ENCODE measurements at places on chromosomes 16 and 17. TPM values are rescaled to one million over a fixed set of nuclear protein-coding genes. Genes with fewer than 3 reads are reported as not detected.

Gene KRT31
- total RNA-seq = not detected

Gene JPH3
- not detected for total RNA-seq

Gene KRT9
- not detected for total RNA-seq

Gene TSNAXIP1
- total RNA-seq = 2.1 TPM

Gene ADAMTS18
- 0.28 TPM for total RNA-seq

GRCh38 chr16:87704754-87705353, 60.9 kb downstream of the KLHDC4 start:
- DNase-seq = no peak

- no peak for DNase-seq
Observed at GRCh38 chr16:58656899-58657298, 27.3 kb upstream of the CNOT1 start.

DNA sequence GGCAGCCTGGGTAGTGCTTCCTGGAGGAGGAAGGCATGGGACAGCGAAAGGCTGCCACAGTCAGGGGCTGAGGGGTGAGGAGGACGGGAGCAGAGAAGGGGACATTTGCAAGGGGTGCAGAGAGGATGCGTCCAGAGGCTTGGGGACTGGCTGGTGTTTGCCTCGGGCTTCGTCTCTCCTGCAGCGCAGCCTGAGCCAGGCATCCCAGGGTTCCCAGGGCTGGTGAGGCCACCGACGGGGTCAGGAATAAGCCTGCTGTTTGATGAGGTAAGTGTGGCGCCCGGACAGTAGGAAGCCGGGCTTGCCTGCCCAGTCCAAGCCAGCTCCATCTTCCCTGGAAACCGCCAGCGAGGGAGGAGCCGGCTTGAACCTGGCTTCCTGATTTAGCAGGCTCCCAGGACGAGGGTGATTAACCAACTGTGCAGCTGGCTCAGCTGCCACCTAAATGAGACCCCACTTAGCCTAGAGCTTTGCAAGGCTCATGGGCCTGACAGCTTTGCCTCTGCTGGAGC, 47.8 kb downstream of the PITPNM3 start:
- no peak for DNase-seq

DNA sequence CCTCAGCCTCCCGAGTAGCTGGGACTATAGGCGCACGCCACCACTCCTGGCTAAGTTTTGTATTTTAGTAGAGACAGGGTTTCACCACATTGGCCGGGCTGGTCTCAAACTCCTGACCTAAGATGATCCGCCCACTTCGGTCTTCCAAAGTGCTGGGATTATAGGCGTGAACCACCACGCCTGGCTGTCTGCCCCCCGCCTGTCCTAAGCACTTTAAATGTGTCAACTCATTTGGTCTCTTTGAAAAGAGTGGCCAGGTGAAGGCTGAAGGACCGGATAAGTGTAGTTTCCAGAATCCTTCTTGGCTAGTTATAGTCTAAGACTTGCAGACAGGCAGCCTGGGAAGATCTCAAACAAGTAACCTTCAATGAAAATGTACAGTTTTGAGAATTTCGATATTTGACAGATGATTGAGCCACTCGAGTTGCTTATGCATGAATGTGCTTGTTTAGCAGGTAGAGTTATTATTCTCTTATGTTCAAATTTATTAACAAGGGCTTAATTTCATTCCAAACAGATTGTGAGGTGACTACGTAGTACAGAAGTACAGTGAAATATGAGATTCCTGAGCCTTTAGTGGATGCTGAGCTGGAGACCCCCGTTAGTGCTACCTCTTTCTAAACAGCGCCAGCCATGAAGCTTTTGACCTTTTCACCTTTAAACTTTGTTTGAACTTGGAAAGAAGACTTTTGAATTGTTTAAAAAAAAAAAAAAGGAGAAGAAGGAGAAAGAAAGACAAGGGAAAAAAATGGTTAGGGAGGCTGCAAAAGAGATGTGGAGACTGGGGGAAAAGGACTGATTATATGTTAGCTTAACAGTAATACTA, 164.4 kb upstream of the TBX2 start:
- DNase-seq = no peak

DNA sequence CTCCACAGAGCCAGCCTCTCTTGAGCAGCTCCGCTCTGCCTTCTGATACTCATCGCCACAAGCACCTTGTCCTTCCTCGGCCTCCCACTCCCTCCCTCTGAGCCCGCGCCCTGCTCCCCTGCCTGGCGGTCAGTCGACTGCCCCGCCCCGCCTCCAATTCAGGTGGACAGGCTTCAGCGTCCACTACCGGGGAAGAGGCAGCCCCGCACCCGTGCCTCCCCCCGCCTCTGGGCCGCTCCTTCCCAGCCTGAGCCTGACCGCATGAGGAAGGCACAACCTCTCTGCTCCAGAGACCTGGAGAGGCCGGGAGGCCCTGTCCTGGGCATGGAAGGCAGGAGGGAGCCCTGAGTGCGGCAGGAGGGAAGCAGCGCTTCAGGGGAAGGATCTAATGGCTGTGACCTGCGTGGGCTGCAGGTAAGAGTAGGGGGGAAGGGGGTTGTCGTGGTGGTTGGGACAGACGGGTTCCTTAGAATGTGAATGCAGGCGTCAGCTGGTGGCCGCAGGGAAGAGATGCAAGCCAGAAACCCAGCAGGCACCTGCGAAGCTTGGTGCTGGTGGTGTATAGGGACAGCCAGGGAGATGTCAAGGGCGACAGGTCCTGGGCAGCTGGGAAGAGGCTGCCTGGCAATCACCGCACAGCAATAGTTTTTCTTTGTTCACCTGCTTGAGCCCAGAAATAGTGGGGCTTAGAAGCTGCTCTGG, 3.0 kb upstream of the SLC6A4 start:
- DNase-seq = no peak

GRCh38 chr17:73187203-73187769, 5.6 kb upstream of the COG1 start:
- DNase-seq = no peak

GRCh38 chr16:49650603-49651002, 205.3 kb downstream of the ZNF423 start:
- peak; percentile 67 for DNase-seq

DNA sequence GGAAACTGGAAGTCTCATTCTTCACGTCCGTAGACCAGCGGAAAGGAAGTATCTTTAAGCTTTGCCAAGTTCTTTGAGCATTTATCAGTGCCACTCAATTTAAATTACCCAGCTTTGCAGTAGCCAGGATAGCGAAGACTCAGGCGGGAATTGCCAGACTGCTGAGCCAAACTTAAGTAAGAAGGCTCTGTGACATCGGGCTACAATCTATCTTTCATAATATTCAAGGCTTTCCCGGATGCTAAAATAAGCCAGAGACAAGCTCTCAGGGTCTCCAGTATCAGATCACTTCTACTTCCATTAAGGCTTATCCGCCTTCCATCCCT, 436 bp upstream of the BRIP1 start:
- DNase-seq = no peak

DNA sequence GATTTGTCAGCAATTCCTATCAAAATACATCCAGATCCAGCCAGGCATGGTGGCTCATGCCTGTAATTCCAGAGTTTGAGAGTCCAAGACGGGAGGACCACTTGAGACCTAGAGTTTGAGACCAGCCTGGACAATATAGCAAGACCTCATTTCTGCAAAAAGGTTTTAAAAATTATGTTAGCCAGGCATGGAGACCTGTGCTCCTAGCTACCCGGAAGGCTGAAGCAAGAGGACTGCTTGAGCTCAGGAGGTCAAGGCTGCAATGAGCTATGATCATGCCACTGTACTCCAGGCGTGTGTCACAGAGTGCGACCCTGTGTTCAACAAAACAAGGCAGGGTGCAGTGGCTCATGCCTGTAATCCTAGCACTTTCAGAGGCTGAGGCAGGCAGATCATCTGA, 215.2 kb downstream of the CPPED1 start:
- no peak for DNase-seq

DNA sequence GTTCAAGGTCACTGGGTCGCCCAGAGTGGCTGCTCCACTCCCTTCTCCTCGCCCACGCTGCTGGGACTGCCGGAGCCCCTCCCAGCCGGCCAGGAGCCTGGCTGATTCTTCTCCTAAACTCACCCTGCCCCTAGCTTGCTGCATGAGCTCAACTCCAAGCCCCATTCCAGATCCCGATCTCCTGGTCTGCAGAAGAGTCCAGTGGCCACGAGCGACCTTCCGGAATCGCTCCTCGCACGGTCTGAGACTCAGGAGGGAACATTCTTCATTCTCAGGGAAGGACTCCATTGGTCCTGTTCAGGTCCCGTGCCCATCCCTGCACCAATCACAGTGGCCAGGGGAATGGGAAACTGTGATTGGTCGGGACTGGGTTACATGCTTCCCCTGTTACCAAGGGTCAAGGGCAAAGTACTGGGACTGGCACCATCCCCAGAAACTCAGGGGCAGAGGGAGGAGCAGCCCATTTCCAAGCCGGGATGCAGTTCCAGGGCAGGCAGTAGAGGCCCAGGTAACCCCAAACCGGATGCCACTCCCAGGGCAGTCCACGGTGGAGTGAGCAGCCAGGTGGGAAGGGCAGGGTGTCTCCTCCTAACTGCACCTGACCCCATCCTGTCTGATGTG, 24.5 kb upstream of the CIBAR2 start:
- peak; percentile 81 for DNase-seq

GRCh38 chr17:67245073-67245693, at the start of gene HELZ:
Gene HELZ, minus strand, starts transcription at chr17:67245196. Its CDS starts 26,392 bp downstream, at chr17:67218804.
- DNase-seq = peak; percentile 90

GRCh38 chr17:77770331-77771105, 188.0 kb upstream of the TNRC6C start:
- no peak for DNase-seq

- DNase-seq = no peak
Observed at GRCh38 chr17:71052971-71053370, 883.6 kb downstream of the KCNJ2 start.

DNA sequence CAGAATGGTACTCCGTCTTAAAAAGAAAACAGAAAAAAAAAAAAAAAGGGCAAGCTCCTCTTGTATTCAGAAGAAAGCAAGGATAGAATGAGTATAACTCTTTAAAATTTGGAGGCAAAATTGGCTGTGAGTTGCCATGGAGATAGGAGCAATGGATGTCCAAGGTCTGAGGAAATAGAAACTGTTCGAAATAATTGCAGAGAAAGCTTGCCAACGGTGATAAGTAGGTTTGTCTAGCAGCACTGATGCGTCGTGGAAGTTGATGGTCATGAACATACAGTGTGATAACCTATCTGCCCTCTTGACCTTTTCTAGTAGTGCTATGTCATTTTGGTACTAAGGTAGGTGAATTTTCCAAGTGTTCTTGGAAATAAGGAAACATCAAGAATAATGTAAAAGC, 3.0 kb downstream of the MOSMO start:
- DNase-seq = no peak

DNA sequence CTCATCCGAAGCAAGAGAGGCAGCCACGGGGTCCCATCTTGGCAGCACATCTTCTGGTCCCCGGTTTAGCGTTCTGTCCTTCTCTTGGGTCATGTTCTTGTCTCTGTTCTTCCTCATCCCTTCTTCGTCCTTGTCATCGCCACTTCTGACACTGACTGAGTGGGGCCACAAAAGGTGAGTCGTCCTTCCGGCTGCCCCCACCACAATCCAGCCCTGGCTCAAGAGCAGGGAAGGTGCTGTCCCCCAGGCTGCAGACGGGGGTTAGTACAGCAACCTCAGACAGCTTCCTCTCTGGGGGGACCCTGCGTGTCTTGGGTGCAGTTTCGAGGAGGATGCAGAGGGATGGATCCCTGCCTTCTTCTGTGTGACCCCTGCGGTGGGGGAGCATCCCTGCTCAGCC, 21.8 kb downstream of the NAA60 start:
- DNase-seq = no peak

GRCh38 chr17:53270936-53271335, 551.8 kb upstream of the KIF2B start:
- no peak for DNase-seq

GRCh38 chr17:31015639-31016038, 44.8 kb downstream of the RNF135 start:
- DNase-seq = no peak

DNA sequence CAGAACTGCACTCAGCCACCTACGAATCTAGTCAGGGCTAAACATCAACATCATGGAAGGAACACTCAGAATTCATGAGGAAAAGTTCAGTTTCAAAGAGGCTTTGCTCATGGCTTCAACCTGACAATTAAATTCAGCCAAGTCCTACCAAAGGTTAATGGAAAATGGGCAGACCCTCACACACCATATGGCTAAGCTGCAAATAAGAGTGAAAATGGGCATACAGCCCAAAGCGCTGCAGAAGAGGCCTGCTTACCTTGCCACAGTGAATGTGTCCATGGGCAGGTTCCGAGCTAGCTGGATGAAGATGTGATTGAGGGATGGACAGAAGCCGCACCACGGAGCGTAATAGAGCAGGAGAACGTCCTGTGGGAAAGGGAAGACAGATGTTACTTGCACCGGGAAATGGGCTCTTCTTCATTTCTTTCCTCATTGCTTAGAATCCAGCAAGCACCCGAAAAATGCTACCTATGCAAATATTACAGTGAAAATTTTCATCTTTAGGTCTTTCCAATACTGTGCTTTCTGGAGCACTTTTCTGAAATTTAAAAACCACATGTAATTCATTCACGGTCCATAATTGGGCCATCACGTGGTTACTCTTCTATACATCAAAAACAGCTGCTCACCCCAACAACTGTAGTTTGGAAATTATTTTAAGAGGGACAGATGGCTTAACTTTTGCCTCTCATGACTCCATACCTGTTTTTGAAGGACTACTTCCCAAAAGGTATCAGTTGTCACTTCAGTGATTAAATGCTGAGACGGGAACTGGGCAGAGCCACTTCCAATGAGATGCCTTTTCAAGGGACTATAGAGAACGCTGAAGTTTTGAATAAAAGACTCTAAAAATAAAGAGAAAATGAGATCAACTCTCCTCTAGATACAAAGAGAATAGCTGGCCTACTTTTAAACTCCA, 19.6 kb downstream of the SNN start:
- DNase-seq = no peak
